ENCODE measurements at places on chromosomes 13 and 19.

DNA sequence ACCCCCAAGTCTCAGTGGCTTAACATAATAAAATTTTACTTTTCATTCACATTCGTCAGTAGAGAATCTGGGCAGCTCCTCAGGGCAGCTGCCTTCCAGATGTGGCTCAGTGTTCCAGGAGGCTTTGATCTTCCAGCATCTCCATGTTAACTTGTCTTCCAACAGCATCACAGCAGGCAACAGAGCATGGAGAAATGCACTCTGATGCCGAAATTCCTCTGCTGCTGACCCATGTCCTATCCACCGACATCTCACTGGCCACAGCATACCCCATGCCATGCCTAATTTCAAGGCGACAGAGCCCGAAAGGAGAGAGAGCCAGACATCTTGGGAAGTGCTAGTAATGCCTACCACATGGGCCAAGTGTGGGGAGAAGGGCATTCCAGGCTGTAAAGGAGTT is 64.9 kb upstream of the MEDAG start:
- no peak for DNase-seq

DNA sequence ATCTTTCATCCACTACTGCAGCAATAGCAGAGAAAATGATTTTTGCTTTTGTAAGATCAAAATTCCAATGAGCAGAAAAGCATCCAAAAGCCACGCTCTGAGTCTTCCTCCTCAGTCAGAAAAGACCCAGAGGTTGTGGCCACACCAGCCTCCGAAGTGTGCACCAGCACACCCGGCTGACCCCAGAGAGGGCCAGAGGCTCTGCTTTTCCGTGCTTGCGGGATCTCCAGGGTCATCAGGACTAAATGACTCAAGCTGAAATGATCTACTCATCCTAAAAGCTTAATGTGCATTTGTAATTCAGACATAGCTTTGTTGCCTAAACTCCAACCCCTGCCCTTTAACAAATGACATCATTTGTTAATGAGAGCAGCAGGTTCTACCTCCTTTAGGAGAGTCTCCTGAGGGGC is 16.5 kb downstream of the RXFP2 start:
- DNase-seq: no peak

DNA sequence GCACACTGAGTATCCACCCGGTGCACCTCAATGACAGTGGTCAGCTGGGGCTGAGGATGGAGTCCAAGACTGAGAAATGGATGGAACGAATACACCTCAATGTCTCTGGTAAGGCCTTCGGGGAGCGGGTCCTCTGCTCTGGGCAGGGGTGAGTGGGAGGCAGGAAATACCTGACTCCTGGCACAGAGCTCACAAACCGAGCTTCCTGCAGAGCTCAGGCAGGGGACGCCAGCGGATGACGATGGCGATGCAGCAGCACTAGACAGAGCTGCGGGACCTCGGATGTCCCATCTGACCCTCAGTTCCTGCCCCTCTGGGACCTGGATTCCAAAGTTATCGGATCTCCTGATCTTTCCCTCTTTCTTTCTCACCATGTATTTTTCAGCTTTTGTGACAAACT is 3.8 kb downstream of the CD22 start:
- no peak for DNase-seq

DNA sequence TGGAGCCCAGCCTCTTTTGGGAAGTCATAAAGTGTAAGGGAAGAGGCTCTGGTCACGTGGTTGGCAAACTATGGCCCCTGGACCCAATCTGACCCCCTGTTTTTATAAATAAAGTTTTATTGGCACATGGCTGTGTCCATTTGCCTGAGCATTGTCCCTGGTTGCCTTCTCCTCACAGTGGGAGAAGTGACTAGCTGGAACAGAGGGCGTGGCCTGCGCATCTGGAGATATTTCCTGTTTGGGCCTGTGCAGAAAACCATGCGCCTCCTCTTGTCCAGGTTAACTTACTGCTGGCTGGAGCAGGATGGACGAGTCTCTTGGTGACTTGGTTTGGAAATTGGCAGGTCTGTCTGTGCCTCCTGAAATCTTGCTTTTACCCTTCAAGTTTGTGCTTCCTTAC is 48.3 kb downstream of the KDM4B start:
- DNase-seq: peak; percentile 14

- DNase-seq: no peak
Measured at GRCh38 chr13:73828811-73829210, 305.4 kb downstream of the KLF12 start.

GRCh38 chr13:52878831-52879230 is 30.4 kb upstream of the PCDH8 start:
- DNase-seq: peak; percentile 36

DNA sequence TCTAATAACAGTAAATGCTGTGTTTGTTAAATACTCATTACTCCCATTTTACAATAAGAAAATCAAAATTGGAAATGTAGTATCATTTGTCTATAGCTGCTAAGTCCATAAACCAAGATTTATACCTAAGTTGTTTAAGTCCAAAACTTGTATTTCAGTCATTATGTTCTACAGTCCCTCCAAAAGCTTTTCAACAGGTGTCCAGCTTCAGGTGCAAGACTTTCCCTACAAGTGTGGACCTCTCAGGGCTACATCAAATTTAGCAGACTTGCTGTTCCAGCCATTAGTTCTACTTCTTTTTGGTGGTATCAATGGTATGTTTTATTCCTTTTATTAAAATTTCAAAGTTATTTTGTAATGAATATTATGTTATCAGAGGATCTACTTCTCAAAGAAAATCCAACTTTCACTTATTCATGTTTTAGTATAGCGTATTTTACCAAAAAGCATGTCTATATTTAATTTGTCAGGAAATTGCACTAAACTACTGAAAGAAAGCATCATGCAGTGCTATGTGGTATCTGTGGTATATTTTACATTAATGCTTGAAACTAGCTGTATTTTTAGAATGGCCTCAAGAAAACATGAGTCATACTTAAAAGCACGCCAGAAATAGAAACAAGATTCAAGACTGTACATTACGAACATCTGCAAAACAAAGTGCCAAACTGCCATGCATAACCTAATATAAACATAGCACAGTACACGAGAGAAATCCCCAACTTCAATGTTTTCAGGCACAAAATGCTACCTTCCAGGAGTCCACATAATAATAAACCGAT is 44.5 kb downstream of the VWA8 start:
- no peak for DNase-seq

DNA sequence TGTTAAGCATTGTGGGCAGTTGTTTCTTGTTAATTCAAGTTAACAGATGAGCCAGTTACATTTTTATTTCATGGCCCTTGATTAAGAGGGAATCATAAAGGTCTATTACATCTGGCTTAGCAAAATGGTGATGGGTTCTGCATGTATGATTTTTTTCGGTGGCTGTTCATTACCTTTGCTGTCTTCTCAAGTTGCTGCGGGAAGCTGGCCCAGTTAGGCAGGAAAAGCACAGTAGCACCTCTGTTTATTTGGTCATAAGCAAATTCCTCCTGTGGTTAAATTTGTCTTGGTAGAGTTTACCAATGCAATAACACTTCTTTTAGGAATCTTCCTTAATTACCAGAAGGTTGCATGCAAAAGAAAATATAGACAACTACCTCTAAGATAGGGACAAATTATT is 104.5 kb downstream of the FRY start:
- DNase-seq: no peak

- no peak for DNase-seq
Measured at GRCh38 chr19:1231729-1232637, 5.8 kb downstream of the CBARP start.

- no peak for DNase-seq
Measured at GRCh38 chr13:32845952-32846950, 170.0 kb upstream of the KL start.

- DNase-seq: no peak
Measured at GRCh38 chr13:30376426-30377311, 45.6 kb upstream of the UBE2L5 start.

DNA sequence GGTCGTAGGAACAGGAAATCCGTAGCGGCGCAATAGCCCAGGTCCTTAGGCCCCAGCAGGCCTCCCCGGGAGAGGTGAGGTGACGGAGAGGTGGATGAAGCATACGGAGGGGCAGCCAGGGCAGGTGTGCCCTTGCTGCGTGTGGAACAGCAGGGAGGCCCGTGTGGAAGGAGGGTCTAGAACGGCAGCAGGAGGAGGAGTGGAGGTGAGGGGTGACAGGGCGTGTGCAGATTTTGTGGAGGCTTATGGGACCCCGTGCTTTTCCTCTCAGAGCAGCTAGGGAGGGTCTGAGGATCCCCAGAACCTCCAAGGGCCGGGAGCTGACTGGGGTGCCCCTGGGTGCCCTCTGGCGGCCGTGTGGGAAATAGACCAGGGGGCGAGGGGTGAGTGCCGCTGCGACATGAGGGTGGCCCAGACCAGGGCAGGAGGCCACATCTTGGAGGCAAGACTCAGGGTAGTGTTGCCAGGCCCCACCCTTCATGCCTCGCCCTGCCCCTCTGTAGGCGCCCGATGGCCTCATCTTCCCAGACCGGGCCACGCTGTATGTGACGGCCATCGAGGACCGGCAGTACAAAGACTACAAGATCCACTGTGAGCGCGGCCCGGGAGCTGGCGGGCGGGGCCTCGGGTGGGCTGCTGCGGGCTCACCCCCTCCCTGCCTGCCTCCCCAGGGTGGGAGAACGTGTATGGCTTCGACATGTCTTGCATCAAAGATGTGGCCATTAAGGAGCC is 5.0 kb upstream of the ADM5 start:
- no peak for DNase-seq

- DNase-seq: peak; percentile 50
Measured at GRCh38 chr19:18429717-18430416, 8.1 kb downstream of the ISYNA1 start.

- DNase-seq: peak; percentile 45
Measured at GRCh38 chr13:26425443-26426358, 131.8 kb upstream of the WASF3 start.

DNA sequence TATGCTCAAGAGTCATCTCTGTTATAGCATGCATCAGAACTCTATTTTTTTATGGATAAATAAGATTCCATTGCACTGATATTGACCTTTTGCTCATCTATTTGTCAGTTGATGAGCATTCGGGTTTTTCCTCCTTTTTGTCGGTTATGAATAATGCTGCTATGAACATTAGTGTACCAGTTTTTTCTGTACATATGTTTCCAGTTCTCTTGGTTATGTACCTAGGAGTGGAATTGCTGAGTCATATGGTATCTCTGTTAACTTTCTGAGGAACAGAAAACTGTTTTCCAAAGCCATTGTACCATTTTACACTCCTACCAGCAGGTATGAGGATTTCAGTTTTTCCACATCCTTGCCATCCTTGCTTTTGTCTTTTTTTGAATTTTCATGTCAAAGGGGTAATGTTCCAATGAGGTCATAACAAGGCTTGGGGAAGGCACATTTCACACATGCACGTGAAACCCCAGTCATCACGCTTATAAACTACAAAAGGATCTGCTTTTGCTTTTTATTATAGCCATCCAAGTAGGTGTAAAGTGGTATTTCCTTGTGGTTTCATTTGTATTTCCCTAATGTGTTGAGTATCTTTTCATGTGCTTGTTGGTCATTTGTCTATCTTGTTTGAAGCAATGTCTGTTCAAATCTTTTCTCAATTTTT is 14.6 kb downstream of the KBTBD7 start:
- no peak for DNase-seq

DNA sequence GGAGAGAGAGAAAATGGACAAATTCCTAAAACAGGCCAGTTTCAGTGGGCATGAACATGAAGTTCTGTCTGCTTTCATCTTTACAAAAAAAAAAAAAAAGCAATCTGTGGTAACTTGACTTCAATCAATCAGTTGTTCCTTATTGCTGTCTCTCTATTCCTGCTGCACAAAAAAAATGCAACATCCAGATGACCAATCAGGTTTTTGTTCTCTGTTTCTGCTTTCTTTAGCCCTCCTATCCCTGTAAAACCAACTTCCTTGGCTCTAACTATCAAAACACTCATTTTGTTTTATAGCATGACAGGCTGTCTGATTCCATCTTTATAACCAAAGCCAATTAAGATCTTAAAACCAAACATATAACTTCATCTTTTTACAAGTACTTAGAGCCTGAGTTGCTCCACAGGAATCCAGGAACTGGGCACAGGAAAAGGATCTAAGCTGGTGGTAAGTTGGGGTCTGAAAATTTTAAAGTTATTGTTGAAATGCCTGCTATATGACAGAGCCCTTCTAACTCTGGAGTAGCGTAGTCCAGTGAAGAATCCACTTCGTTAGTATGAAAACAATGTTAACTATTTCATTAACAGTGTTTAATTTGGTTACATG is at the start of gene FPR3:
Gene FPR3 (plus strand): TSS at position 273 of the 606 bp plus-strand sequence. CDS start 28,592 bp downstream, outside the sequence.
- no peak for DNase-seq

DNA sequence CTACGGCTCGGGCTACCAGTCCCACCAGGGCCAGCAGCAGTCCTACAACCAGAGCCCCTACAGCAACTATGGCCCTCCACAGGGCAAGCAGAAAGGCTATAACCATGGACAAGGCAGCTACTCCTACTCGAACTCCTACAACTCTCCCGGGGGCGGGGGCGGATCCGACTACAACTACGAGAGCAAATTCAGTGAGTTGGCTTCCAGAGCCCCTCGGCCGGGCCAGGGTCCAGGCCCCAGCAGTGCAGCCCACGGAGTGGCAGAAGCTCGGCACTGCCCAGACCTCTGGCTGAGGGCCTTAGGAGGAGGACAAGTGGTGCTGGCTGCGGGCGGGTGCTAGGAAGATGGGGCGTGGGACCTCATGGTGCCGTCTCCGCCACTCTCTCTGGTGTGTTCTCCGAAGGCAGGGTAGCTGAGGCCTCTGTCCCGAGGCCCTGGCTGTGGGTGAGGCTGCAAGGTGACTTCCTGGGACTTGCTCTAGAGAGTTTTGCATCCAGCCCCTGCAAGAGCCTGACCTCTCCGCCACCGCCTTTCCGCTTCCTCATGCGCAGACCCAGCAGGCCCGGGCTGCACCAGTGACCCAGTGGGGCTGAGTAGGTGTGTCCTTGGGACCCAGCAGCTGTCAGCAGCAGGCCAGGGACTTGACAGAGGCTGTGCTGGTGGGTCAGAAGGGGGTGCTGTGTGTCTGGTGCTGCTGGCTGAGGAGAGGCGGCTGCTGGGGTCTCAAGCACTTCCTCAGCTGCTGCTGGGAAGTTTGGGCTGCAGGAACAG is 13.5 kb upstream of the QTRT1 start:
- no peak for DNase-seq

DNA sequence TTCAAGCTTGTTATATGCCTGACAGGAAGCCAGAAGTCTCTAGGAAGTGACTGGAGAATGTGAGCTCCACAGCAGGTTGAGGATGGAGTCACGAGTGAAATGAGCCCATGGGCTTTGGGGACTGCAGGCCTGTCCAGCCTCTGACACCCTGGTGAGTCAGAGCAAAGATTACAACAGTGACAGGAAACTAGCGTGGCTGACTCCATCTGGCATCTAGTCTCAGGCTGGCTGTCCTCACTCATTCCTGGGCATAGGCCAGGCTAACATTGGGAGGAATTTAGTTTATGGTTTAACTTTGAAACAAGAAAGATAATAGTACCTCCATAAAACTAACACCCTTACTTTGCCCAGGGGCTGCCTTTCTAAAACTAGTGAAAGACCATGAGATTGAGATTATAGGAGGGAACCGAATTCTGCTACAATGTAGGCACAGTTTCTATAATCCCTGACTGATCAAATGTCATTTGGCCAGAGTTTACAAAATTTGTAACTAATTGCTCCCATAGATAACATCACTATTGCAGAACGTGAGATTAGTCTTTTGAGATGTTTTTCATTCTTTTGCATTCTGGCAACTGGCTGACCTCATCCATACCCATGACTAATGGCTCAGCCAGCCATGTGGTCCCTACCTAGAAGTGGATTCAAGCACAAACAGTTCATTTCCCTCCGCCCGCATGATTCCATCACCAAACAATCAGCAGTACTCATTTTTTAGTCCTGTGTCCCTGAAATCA is 28.4 kb downstream of the PSG1 start:
- DNase-seq: no peak

- DNase-seq: no peak
Measured at GRCh38 chr13:64074971-64075474, 2659.4 kb upstream of the PCDH20 start.

- no peak for DNase-seq
Measured at GRCh38 chr13:41627425-41627824, 170.1 kb downstream of the RGCC start.

Measured in femur (tissue), 1 donor.